NCI-H2171 (cell line): ENCODE measurements at places on chromosomes 5 and 9.

DNA sequence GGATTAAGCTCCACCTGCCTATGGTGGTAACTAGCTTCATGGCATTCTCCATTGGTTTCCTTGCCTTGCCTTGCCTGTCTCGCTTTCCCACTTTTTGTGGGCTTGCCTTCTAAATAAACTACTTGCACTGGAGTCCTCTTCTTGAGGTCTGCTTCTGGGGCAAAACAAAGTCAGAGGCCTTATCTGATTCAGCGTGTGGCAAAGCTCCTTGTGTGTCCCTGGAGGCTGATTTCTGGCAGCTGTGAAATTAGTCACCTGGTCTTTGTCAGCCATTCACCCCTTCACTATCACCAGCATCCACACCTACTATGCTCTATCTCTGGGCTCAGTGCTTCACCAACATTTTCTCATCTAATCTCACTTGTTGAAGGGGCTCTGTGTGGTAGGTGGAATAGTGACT, 176.2 kb downstream of the SEC61B start:
- no peak for DNase-seq

- no peak for DNase-seq
These were observed 174.7 kb upstream of the PPP1R2B start for GRCh38 chr5:156675395-156675794.

DNA sequence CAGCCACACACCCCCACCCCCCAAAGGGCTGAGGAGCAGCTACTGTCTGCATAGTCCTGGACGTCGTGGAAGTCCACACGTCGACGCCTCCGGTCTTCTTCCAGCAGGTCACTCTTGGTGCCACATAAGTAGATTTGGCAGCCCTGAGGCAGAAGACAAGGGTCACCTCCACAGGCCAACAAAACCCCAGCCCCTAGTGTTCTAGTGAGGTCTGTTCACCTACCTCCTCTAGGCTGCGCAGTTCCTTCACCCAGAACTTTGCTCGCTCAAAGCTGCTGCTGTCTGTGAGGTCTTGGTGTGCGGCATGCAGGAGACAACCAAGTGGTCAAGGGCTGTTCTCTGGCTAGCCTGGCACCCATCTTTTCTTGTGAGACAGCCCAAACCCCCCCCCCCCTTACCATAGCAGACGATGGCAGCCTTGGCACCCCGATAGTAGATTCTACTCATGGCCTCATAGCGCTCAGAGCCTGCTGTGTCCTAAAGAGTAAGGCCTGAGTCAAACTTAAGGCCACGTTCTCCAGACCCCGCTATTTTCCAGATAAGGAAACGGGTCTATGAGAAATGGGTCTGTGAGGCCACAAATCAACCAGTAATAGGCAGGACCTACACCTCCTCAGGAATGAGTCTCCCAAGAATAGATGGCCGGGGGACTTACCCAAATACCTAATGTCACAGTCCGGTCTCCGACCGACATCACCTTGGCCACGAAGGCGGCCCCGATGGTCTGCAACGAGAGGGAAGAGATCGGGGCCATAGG, 987 bp downstream of the RAB24 start:
- no peak for DNase-seq

- DNase-seq: no peak
These were observed 44.3 kb upstream of the SLC12A7 start for GRCh38 chr5:1156033-1156753.

- DNase-seq: no peak
These were observed 9.1 kb upstream of the MVB12B start for GRCh38 chr9:126317513-126317912.

DNA sequence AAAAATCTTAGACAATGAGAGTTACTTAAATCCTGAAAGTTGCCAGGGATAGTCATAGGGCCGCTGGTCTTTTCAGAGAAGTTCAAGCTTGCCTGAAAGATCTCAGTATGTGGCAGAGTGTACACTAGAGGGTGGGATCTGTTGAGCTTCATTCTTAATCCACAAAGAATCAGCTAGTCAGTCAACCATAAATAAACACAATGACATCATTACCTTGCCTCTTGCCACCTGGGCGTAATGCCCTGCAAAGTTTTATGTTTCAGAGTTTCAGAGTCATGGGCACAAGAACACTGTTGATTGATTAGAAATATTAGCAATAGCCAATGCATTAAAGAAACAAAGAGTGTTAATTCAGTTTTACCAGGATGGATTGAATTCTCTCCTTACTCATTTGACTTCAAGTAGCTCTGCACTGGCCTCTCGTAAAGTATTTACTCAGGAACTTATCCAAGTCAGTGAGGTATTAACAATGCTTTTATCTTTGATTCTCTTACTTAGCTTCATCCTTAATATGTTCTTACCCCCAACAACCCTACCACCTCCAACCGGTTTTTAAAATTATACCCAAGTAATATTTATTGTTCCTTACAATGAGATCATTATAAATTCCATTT, 14.3 kb upstream of the ANXA1 start:
- DNase-seq: no peak

DNA sequence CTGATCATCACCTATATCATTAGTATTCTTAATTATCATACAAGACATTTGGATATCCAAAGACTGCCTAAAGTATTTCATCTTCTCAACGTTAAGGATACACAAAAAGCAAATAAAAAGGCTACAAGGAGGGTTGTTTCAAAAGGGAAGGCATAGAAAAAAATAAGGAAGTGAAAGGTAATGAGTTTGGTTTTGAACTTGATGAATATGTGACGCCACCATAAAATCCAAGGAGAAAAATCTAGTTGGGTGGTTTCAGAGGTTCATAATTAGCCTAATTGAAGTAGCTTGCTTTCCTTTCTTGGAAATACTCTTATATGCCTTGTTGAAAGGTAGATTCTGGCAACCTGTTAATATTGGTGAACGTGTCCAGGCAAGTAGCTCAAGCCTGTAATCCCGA, 96.1 kb upstream of the SGCD start:
- no peak for DNase-seq

- DNase-seq: no peak
These were observed 34.9 kb downstream of the BARX1 start for GRCh38 chr9:93920131-93920800.

GRCh38 chr9:122076117-122076516, 17.0 kb downstream of the TTLL11 start:
- no peak for DNase-seq

DNA sequence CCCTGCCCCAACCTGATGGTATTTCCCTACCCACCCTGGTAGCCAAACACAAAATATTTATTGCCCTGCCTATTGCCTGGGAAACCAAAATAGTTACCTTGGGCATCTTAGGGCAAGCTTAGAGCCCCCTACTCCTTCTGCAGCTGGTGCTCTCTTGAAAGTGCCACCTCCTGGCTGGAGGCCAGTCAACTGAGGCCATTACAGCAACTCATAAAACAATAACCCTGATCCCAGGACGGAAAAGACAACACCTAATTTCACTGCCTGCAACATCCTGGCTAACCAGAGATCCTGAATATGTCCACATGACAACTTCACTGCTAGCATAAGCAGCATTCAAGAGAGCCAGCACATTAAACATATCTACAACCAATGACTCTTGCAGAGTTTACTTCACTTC, 38.7 kb downstream of the MTAP start:
- no peak for DNase-seq
